Hematopoietic multipotent progenitor cell treated with erythropoietin and hydrocortisone succinate and interleukin-3 and kit ligand, for 4 days (in vitro differentiated cells): ENCODE measurements at places on chromosomes 13 and 19.

- no peak for DNase-seq
Measured at GRCh38 chr19:29876414-29876813, 64.6 kb downstream of the CCNE1 start.

- no peak for DNase-seq
Measured at GRCh38 chr13:30928978-30929377, 3.5 kb upstream of the TEX26 start.

DNA sequence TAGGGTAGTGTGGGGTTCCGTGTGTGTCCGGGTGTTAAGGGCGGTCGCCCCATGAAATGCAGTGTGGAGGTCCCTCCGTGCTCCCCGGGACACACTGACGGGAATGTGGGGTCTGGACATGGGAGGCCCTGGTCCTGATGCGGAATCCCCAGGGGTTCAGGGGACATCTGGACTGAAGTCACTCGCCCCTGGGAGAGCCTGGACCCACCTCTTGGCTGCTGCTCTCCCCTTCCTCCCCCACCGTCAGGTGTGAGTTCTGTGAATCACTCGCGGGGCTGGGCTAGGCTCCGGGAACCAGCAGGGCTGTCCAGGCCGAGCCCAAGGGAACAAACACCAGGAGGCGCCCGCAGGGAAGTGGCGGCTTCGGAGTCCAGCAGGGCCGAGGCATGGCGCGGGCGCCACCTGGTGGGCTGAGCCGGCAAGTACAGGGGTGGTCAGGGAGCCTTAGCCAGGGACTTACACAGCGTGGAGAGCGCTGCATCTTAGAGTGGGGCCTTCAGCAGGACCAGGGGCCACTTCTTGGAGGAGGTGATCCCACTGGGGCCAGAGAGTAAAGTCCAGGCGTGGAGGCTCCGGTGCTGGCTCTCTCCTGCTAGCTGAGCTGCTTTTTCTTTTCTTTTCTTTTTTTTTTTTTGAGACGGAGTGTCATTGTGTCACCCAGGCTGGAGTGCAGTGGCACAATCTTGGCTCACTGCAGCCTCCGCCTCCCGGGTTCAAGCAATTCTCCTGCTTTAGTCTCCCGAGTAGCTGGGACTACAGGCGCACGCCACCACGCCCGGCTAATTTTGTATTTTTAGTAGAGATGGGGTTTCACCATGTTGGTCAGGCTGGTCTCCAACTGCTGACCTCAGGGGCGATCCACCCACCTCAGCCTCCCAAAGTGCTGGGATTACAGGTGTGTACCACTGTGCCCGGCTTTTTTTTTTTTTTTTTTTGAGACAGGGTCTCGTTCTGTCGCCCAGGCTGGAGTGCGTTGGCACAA lies 20.1 kb downstream of the WTIP start:
- DNase-seq = peak; percentile 93

DNA sequence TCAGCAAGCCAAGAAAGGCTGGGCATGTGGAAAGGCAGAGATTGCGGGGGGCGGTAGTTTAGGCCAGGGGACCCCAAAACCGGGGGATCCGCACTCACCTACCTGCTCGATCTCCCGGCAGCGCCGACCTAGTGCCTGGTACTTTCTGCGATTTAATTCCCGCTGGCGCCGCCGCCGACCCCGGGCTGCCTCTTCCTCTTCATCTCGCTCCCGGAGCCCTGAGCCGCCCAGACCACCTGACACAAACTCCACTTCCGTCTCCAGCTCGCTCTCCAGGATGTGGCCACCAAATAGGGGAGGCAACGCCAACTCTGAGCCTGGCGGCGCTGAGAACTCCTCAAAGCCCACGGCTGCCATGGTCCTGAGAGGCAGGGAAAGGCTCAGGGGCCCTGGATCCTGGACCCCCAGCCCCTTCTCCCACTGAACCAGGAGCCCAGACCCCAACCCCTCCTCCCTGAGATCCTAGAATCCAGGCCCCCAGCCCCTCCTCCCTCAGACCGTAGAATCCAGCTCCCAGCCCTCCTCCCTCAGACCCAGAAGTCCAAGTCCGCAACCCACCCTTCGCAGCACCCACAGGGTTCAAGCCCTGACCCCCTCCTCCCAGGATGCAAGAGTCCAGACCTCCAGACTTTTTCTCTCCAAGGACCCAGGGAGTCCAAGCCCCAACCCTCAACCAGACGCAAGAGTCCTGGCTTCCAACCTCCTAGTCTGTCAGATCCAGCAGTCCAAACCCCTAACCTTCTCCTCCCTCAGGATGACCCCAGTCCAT lies 933 bp downstream of the TFPT start:
- peak; percentile 86 for DNase-seq

DNA sequence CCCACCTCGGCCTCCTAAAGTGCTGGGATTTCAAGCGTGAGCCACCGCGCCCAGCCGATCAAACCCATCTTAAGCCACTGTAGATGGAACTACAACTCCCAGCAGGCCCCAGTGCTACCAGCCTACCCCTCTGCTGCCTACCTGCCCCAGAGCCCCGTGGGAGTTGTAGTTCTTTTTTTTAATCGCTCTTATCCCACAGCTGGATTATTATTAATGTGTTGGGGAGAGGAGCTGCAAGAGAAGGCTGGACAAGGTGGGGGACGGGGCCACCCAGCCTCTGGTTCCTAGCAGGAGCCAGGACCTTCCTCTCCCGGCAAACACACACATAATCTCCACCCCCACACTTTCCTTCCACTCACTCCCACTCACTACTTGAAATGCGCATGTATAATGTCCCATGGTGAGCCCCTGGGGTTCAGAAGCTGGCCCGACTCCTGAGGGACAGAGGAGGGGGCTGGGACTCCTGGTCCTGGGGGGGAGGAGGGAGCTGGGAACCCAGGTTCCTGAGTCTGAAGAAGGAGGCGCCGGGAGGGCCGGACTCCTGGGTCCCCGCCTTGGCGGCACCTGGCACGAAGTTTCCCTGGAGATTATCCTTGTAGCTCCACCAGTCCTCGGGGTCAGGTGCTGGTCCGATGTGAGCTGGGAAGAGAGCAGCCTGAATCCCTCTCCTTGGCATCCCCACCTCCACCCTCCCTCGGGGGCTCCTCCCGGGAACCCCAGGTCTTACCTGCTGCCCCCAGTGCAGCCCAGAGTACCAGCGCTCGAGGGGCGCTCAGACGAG lies 958 bp downstream of the CA11 start:
- peak; percentile 94 for DNase-seq

- no peak for DNase-seq
Measured at GRCh38 chr19:29515706-29516357, 10.0 kb upstream of the VSTM2B start.

GRCh38 chr13:100044936-100045335 lies 44.0 kb upstream of the PCCA start:
- no peak for DNase-seq
